D721Med (cell line): ENCODE measurements at places on chromosomes 3 and 15.

DNA sequence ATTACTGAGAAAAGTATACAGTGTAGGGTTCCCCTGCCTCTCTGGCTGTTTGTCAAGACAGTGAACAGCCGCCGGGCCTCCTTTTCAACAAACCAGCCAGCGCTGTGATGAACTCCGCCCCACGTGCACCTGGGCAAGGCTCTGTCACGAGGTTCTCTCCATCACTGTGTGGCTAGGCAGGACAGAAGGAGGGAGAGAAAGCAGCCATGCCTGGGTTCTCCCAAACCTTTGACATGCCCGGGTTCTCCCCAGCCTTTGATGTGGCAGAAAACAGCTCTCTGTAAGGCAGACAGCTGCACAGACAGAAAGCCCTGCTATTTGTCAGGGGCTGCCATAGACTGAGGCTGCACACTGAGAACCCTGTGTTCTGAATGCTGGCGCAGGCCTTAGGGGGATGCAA is 101.4 kb upstream of the TRPM1 start:
- DNase-seq: no peak

- DNase-seq: no peak
Observed at GRCh38 chr15:74780523-74781430, 1.1 kb upstream of the CSK start.

DNA sequence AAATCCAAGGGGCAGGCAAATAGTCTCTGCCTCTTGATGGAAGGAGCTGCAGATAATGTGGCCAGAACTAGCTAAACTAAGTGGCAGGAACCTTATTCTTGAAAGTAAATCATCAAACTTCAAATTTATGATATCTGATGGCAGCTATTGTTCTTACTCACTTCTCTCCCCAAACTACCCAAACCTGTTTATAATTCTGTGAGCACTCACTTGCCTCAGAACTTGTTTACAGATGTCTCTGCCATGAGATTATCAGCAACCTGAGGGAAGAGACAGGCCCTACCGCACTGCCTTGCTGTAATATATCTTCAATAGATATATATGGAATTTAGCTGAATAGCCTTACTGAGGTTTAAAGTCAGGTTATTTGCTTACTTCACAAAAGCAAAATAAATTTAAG is 2.2 kb upstream of the B3GALNT1 start:
- no peak for DNase-seq

DNA sequence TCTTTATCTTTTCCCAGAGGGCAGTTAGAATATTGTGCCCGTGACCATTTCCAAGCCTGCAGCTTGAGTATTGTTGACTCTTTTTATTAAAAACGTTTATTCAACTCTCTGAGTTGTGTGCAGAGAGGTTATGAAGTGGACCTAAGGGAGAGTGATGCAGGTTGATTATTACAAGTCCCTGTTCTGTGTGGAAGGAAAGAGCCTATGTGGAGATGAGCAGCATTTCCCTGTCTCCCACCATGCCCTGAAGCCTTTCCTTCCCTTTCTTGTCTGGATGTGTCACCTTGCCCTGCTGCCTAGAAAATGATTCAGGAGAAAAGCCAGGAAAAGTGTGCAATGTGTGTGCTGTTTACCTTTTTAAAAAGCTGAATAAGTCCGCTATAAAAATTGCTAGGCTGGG is 19.4 kb downstream of the ZPLD1 start:
- no peak for DNase-seq

DNA sequence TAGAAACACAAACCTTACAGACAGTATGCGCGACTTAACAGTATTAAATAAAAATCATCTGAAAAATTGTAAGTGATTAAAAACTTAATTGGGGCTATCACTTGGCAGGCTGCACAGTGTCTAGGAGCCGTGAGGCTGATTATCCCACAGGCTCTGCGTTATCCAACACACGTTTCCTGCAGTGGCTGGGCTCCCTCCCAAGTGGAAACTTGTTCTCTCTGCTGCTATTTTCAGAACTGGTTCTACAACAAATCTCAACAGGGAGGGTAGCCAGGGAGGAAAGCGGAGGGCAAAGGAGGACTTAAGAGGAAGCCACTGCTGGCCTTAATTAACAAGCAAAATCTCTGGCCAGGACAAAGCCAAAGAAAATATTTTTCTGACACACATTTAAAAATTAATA is 555.2 kb downstream of the MAGI1 start:
- no peak for DNase-seq

- DNase-seq: no peak
Observed at GRCh38 chr15:75171408-75171807, 30.3 kb upstream of the C15orf39 start.

DNA sequence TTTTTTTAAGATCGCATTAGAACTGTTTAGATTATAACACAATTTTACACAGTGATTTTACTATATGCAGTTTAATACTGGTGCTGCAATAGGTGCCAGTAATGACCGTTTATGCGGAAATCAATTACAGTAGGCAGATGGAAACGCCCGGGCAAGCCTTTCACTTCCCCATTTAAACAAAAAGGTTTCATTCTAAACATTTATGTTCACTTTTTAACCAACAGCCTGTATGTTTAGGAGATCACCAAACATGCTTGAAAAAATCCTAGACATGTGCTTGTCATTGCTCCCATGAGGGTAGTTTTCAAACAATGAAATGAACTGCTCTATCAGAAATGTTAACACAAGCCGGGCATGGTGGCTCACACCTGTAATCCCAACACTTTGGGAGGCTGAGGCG is 2.7 kb downstream of the BNIP2 start:
- no peak for DNase-seq

DNA sequence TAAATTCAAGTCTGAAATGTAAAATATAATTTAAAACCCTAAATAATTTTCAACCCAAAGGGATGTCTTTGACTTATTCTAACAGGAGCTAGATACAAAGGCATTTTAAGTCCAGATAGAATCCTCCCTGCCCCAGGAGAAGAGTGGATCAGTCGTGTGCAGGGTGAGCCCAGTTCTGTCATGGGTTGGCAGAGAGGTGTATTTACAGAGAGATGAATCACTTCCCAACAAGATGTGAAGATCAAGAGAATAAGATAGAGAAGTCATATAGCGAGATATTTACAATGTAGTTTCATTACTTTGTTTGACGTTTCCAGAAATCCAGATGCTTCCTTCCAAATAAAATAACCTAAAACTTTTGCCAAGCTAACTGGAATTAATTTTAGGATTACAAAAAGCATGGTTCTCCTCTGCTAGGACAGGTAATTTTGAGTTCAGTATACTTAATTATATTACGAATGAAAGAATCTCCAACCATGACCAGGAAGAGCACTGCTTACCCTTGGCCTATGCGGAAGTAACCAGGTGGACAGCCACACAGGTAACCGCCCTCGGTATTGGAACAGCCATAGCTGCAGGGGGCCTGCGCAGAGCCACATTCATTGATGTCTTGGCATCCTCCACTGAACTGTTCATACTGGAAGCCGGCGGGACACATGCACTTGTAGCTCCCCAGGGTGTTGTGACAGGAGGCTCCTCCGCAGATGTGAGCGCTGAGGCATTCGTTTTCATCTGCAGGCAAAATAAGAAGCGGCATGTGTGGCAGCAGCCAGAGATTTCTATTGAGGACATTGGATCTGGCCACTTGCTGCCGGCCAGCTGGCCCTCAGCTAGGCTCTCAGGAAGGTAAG is 84.0 kb downstream of the DUT start:
- no peak for DNase-seq

- no peak for DNase-seq
Observed at GRCh38 chr3:177837951-177838655, 640.8 kb upstream of the TBL1XR1 start.

- DNase-seq: no peak
Observed at GRCh38 chr15:90300988-90301706, 35.7 kb downstream of the NGRN start.

GRCh38 chr3:104553121-104553520 is 813.6 kb upstream of the ALCAM start:
- DNase-seq: no peak

GRCh38 chr15:96341513-96342405 is 11.3 kb downstream of the NR2F2 start:
- no peak for DNase-seq

DNA sequence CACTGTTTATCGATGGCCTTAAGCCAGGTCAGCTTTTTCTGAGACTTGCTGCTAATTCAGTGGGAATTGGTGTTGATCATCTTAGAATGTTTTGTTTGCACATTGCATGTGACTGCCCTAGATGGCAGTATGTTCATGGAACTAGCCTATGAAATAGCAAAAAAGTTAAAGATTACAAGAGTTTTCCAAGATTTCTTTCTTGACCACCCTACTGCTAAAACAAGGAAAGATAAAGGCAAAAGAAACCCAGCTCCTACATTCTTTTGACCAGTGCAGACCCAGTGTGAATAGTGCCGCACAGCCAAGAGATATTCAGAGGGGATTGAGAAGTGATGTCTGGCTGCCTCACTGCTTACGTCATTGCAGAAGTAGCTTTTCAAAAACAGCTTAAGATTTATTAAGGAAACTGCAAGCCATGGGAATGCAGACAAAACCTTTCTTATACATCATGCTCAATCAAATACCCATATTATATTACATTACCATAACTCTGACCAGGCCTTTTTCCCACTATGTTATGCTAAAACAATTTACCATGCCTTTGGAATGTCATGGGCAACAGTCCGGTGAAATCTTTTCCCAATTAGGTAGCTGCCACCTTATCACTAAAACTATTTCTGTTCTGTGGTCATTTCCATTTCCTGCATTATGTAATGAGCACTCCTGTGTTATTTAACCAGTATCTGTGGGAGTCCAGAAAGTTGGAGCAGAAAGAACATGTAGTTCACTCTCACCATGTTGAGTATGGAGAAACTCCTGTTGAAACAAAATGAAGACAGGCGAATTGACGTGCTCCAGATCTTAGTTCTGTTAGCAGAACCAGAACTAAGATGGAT is 6.0 kb downstream of the PHLDB2 start:
- no peak for DNase-seq

DNA sequence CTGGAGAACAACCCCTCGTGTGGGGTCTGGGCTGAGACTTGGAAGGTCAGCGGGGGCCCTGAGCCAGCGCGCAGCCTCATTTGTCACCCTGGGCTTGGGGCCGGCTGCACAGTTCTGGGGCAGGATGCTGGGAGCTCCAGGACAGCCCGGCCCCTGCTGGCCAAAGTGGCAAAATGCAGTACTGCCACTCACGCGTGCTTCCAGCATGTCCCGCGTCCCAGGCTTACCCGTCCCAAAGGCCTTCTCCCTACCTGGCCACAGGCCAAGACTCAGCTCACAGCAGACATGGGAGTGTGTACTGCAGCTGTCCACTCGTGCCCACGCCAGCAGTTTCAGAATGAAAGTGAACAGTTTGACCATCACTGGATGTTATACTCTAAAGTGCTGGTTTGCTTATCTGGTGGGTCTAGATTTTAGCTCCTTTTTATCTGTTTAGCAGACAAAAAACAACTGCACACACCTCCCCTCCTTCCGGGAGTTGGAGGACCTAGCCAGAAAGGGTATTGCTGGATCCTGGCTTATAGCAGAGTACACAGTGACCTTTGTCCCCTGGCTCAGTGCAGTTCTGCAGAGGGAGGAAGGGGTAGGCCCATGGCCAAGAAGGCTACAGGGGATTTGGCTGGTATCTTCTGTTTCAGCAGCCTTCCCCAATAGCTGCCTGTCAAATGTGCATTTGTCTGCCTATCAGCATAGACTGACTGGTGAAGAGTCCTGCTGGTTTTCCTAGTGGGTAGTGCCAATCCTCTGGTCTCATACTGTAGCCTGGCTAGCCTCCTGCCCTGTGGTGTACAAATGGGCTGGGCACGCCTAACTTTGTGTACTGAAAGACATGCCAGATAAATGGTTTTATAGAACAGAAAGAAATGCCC is 23.2 kb upstream of the IP6K2 start:
- peak; percentile 45 for DNase-seq

- no peak for DNase-seq
Observed at GRCh38 chr3:177810162-177810623, 612.9 kb upstream of the TBL1XR1 start.

GRCh38 chr3:118527514-118528044 is 507.1 kb downstream of the IGSF11 start:
- DNase-seq: no peak

GRCh38 chr3:149954812-149955211 is 15.9 kb downstream of the PFN2 start:
- DNase-seq: no peak

DNA sequence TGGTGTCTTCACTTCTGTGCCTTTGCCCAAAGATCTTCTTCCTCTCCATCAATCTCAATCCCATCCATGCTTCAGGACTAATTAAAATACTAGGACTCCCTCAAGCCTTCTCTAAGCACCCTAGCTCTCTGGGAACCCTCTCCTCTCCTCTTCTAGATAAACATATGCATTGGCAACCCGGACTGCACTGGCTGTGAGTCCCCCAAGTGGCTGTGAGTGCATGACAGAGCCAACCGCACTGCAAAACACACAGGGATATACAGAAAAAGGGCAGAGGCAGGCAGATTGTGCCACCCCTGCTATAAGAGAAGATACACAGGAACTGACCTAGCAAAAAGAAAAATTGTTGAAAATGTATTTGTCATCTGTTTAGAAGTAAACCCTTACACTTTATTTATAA is 457.1 kb downstream of the MFSD1 start:
- DNase-seq: no peak

DNA sequence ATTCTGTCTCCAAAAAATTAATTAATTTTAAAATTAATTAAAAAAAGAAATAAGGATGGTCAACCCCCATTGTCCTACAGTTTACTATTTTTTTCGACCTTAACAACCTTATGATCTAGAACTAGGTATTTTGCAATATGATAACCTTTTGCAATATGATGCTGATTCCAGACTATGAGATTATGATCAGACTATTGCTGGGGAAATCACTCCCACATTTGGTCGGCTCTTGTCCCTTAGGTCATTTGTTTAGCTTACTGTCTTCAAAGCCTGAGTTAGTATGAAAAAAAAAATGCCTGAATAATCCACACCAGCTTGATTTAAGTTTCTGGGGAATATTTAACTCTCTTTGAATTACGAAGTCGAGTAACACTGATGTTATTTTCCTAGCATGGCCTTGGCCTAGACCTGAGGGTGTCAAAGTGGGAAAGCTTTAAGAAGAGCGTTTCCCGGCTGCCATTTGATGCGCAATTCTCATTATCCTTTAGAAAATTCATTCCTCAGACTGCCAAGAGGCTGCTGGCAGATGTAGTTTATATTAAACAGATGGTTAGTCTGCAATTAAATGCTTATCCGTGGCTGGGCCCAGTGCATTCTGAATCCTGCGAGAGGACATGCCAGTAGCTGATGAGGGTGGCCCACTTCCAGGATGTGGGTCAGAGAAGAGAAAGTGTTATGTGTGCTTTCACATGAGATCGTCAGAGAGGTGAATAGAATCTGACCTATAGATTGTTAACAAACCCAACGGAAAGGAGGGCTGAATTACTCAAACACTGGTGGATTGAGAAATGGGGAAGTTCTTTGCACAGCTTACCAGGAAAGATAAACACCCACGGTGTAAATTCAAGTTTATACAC is 496.0 kb upstream of the THBS1 start:
- no peak for DNase-seq

DNA sequence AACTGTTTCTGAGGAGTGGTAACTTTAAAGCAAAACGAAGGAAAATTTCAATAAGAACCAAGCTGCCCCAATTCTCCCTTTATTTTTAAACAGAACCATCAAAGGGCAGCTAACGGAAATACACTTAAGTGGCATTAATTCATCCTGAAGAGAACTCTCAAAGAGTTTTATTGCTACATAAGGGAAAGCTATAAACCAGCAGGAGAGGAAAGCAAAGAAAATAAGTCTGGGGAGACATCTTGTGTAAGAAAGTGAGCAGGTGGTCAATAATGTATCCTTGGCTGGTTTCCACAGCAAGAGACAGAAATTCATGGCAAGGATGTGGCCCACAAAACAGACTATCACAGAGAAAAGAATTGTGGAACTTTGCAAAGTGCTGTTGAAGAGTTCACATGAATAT is 40.0 kb upstream of the CMSS1 start:
- no peak for DNase-seq

- DNase-seq: no peak
Observed at GRCh38 chr3:40780925-40781406, 256.2 kb downstream of the ZNF621 start.
